ENCODE measurements at places on chromosomes 2 and 18.

- no peak for DNase-seq
Observed at GRCh38 chr2:177649568-177650518, 257.3 kb downstream of the AGPS start.

DNA sequence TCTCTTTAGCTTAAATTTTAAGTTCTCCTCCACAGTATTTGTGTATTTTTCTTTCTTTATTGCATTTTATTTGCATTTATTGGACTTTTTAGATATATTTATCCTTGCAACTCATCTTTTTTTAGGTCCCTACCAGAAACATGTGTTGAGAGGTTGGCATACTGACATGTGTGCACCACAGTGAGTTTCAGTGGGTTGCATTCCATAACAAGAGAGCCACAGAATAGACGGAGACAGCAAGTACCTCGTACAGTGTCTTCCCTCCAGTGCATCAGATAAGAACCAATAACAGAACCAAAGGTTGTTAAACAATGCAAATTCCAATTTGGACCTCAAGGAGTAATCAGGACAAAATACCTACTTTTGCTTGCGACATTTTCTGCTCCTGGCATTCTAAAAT, 111.9 kb downstream of the DNAH7 start:
- no peak for DNase-seq

- DNase-seq, result no peak
Observed at GRCh38 chr2:233501198-233502076, 65.1 kb downstream of the USP40 start.

- DNase-seq, result no peak
Observed at GRCh38 chr2:170843656-170844055, 27.0 kb downstream of the GAD1 start.

- no peak for DNase-seq
Observed at GRCh38 chr2:132645176-132645575, 24.8 kb downstream of the LYPD1 start.

DNA sequence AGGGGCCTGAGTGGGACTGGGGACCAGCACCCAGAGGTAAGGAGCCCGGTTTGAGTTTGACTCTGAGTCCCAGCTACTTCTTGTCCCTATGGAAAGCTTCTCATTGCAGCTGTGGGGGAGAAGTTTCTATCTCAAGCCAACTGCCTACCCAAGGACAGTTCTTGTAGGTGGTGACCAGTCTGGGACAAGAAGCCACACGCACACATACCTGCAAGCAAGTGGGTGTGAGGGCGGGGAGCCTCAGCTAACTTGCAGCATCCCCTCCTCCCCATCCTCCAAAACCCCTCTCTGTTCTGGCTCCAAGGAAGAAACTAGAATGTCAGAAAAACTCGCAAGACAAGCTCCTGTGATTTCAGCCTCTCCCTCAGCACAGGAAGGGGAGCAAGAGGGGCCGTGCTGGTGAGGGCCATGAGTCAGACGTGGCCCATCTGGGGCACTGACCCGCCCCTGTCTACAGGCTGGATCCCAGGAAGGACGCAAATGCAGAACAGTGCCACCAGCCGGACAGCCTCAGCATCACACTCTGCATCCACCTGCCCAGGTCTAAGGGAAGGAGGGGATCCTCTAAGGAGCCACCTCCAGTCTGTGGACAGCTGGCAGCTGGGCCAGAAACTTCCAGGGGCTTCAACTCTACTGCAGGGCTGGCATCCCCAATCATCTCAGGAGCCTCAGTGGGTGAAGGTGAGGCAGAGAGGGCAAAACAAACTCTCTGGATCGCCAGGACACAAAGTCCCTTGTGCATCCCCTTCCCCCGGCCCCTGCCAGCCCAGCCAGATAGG, 103.4 kb downstream of the TNS1 start:
- DNase-seq, result no peak

DNA sequence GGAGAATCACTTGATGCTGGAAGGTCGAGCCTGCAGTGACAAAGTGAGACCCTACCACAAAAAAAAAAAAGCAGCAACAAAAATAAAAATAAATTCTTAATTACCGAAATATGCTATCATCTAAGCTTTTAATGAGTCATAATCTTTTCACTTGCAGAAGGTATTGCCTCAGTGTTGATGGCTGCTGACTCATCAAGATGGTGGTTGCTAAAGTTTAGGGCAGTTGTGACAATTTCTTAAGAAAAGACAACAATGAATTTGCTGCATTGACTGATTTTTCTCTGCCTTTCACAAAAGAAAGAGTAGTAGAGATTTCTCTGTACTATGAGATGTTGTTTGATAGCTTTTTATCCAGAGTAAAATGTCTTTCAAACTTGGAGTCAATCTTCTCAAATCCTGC, 1809.0 kb downstream of the SUCLG1 start:
- DNase-seq, result no peak

DNA sequence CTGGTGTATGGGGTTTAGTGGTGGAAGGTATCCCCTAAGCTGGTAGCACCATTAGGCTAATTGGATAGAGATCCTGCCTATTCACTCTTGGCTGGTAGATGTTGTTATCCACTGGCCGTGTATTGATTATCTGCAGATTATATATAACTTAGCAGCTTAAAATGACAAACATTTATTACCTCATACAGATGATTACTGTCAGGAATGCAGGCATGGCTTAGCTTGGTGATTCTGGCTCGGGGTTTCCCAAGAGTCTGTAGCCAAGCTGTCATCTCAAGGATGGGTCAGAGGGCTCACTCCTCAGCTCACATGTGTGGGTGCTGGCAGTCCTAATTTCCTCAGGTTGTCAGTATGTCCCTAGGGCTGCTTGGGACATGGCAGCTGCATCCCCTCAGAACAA, 465.8 kb downstream of the PARD3B start:
- DNase-seq, result no peak

DNA sequence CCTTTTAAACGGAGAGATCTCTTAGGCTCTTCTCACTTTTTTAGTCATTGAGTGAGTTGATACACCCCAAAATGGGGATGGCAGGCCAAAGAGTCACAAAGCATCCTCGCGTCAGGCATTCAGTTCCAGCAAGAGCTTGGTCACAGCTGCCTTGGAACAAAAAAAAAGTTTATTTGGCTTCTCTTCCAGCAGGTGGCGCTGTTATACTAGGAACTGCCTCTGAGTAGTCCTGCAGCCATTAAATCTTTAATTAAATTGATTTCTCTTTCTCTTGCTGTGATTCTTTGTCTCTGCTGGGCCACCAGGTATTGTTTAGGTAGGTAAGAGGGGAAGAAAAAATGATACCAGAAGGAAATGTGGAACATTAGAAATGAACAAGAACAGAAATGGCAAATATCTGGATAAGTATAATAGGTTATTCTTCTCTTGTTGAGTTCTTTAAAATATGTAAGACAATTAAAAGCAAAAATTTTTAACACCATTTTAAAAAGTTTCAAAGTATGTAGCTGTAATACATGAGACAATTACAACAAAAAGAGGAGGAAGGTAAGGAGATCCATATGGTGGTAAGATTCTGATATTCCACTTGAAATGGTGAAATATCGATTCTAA, 175.1 kb downstream of the GALNT1 start:
- DNase-seq, result no peak

DNA sequence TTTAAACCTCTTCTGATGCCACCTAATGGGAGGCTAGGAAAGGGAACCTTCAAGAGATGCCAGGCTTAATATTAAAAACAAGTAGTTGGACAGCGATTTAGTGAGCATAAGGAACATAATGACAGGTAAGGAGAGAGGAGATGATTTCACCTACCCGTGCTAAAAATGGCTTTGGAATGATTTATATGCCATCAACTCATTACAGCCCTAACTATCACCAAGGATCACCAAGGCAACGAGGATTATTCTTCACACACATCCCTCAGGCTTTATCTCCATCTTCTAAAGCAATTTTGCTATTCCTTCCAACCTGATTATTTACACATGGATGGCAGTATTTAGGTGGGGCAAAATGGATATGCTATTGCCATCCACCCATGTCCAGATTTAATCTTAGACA, 237.8 kb downstream of the DCC start:
- no peak for DNase-seq

GRCh38 chr2:158743466-158743865, 51.7 kb upstream of the DAPL1 start:
- no peak for DNase-seq

DNA sequence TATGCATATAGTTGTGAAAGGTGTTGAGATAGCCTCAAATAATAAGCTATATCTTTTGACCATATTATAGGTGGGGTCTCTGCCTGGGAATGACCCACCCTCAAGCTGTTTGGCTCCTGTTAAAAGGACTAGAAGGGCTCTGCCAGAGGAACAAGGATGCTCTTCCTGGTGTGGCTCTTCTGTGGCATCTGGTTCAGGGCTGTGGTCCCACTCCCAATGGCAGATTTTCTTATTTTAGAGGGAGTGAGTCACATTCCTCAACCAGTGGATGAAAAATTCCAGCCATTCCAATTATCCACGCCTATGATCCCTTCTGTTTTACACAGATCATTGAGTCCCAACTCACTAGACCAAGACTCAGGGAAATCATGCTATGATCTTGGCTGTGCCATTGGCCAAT, 119.9 kb downstream of the PARD3B start:
- DNase-seq, result no peak

GRCh38 chr2:234986390-234986789, 34.6 kb downstream of the SH3BP4 start:
- no peak for DNase-seq

DNA sequence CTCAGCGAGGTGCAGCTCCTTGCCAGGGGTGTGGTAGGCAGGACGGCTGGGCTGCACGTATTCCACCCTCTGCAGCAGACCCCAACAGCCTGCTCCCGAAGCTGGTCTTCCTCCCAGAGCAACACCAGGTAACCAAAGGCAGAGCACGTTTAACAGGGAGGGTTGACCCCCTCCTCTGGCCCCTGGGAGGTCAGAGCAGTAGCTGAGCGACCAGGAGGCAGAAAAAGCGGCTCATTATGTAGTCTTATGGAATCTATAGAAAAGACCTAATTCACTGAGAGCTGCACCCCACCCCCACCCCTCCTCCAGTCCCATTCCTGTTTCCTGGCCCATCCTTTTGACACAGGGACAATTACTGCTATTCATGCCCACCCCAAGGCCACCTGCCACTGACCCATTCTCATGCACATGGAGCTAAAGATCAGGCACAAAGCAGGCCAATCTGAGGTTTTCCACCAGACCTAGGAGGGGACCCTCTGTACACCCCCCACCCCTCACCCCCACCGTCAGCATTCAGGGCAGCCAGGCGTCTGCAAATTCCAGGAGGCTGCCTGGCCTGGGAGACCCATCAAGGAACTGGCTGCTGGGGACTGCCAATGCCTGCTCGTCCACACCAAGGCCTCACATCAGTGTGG, 60.9 kb upstream of the FZD7 start:
- no peak for DNase-seq

- no peak for DNase-seq
Observed at GRCh38 chr2:12432985-12433625, 283.6 kb upstream of the TRIB2 start.

All from T-helper 22 cell (primary cell).